ENCODE measurements at places on chromosomes 3 and 15. TPM values are rescaled to one million over a fixed set of nuclear protein-coding genes. Genes with fewer than 3 reads are reported as not detected.

Gene NUDT16
- total RNA-seq: 15.9 TPM

DNA sequence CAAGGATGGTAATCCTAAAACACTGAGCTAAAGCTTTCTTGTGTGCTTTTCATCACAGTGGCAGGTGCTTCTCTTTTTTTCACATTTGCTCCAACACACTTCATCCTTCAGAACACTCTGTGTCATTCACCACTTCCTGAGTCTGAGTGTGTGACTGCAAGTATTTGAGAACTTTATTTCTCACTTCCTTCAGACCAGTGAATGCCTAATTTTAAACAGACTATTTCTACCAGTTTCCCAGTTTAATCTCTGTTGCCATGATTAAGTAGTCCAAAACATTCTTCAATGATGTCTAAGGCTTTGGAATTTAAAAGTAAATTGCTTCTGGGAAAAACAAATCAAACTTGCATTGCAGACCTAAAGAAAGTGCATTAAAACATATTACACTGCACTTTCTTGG lies 541.2 kb downstream of the RBMS3 start:
- no peak for DNase-seq

DNA sequence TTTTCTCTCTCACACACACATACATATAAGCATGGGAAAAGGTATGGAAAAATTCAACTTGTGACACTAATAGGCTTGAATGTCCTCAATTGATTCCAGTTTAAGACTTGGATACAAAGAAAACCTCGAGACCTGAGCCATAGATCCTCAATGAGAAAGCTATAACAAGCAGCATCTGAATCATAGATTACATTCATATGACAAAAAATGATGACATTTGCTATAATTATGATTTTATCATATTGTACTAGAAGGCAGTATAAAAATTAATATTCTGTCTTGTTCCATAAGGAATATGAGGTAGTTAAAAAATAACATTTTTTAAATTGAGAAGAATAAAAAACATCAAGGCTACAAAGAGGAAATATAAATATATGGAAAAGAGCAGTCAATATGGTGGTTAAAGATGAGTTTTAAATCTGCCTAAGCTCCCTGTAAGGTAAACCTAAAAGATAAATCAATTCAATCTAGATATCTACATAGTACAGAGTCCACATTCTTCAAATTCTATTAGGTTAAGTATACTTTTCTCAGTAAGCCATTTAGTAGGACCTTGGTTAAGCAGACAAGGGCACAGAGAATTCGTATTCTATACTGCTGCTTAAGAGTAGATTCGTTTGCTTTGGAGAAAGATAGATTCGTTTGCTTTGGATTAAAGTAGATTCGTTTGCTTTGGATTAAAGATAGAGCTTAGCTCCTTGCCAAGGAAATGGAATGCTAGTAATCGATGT lies 175.7 kb downstream of the STAG1 start:
- DNase-seq: no peak

- no peak for DNase-seq
Observed at GRCh38 chr3:53218131-53218530, 37.7 kb downstream of the TKT start.

DNA sequence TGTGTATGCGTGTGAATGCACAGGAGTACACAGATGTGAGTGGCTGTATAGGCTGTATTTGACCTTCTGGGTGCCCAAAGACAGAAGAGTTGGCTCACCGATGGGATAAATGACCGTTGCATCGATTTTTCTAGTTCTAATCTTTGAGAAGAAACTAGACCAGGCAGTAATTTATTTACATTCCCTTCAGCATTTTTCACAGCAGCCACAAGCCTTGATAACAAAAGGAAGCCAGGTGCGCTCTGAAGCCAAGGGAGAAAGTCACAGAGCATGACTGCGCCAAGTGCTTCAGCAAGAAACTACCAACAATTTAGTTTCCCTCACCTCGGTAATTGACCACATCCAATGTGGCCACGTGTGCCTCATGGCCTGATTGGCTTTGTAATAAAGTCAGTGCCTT lies 5.9 kb upstream of the FAM3D start:
- no peak for DNase-seq

DNA sequence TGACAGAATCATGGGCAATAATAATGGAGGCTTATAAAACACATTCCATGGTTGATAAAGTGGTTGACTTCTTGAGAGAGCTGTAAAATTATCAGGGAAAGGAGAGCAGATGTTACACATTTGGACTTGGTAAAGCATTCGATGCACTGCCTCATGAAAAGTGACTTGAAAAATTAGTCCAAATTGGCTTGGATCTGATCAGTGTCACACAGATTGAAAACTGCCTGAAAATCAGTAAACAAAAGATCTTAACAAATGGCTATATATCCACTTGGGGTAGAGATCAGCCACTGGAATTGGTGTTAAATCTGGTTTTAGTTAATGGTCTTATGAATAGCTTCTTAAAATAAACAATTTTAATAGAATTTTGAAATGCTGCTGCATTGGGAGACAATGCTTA lies 20.3 kb downstream of the SHOX2 start:
- no peak for DNase-seq

GRCh38 chr15:72307026-72307425 lies 12.9 kb downstream of the CELF6 start:
- DNase-seq: no peak

- DNase-seq: no peak
Observed at GRCh38 chr3:85208650-85209049, 249.9 kb downstream of the CADM2 start.

DNA sequence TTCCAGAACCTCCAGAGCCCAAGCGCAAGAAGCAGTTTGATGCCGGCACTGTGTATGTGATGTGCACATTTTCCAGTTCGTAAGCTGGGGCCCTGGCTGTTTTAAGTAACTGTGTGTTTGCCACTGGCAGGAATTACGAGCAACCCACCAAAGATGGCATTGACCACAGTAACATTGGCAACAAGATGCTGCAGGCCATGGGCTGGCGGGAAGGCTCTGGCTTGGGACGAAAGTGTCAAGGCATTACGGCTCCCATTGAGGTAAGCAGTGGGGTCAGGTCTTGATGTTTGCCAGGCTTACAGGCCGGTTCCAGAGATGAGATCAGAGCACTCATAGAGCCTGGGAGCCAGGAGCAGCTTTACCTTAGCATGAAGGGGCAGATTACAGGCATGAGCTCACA lies 28.4 kb downstream of the RBM5 start:
- no peak for DNase-seq

GRCh38 chr15:70170096-70170699 lies 72.5 kb upstream of the TLE3 start:
- no peak for DNase-seq

GRCh38 chr15:95280711-95281110 lies 1049.3 kb downstream of the MCTP2 start:
- DNase-seq: no peak

DNA sequence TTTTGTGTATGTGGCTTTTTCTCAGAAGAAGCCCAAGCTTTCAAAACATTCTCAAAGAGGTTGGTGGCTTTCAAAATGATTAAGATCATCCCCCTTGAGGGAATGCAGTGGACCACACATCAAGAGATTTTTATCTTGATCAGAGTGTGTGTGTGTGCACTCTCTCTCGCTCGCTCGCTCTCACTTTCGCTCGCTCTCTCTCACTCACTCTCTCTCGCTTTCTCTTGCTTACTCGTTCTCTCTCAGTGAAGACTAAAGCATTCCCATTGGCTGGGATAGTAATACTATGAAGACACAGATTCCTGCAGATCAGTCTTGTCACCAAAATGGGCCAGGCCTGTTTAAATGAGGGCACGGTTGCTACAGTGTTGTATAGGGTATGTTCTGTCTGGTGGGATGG lies 365.7 kb downstream of the EDEM1 start:
- DNase-seq: no peak

DNA sequence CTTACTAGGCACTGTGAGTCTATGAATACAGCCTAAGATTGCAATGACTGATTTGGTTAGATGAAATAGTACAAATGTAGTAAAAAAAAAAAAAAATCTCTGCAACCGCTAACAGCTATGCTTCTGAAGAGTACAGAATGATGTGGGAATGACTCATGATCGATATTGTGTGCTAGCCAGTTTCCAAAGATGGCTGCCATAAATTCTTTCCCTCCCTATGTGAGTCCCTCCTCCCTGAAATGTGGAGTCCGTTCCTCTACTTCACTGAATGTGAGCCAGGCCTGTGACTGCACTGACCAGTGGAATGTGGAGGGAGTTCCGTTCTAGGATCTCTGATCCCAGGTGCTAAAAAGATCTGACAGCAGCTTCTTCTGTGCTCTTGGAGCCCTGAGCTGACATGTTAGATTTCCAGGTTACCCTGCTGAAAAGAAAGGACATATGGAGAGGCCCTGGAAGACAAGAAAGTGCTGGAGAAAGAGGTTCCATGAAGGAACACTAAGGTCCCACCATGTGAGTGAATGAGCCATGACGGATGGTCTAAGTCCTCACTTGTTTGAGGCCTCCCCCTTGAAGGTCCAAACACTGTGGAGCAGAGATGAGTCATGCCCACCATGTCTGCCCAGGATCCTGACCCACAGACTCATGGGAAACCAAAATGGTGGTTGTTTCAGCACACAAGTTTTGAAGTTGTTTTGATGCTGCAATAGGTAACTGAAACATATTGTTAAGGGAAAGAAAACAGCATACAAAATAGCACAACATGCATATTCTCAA lies 46.3 kb downstream of the DGKG start:
- no peak for DNase-seq

- no peak for DNase-seq
Observed at GRCh38 chr3:30393079-30393478, 213.3 kb upstream of the TGFBR2 start.

DNA sequence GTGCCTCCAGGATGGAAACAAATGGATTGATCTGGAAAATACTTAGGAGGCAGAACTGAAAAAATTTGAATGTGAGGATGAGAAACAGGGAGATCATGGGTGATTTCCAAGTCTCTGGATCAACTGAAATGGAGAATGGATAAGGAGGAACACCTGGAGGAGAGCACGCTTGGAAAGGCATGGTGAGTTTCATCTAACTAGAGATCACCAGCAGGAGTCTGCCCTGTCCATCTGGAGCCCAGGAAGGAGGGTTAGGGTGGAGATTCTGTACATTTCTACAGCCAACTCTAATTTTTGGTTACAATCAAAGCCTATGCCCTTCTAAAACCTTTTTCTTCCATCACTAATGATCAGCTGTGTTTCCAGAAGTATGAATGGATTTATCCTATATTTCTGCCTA lies 995.9 kb upstream of the CFAP20DC start:
- DNase-seq: no peak

Gene SOX14
- not detected for total RNA-seq

GRCh38 chr3:105364128-105364527 lies 2.6 kb upstream of the ALCAM start:
- DNase-seq: no peak

DNA sequence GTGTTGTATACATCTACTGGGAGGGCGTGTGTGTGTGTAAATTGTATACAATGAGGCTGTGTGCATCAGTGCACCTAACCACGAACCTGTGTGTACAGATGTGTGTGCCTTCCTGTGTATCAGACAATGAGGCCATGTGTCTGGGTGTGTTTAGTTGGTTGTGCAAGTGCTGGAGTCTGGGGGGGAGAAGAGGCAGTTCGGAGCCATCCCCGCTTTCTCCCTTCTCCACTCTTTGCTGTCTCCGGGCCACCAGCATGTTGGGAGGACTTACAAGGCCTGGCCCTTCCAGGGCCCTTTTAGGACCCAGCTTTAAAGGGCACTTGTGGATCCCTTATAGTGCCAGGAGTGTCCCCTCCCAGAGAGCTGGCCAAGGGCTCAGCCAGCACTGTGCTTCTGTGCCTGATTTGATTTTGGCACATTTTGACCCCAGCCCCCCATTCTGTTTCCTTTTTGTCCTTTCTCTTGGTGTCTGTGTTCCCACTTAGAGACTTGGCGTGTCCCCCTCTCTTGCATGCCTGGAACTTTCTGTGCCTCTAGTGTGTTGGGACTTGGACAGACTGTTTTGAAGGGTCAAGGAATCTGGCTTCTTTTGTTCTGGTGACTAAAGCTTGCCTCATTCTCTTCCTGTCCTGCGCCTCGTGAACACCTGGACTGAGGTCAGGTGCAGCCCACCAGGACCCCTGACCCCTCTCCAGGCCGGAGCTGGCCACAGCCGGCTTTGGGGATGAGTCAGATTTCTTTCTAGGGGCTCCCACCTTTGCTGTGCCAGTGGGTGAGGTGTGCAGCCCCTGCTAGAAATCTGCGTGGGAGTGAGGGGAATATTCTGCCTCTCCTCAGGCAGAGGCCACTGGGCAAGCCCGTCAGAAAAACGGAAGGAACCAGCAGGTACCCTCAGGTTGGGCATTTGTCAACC lies 1.5 kb downstream of the CTDSPL start:
- no peak for DNase-seq

DNA sequence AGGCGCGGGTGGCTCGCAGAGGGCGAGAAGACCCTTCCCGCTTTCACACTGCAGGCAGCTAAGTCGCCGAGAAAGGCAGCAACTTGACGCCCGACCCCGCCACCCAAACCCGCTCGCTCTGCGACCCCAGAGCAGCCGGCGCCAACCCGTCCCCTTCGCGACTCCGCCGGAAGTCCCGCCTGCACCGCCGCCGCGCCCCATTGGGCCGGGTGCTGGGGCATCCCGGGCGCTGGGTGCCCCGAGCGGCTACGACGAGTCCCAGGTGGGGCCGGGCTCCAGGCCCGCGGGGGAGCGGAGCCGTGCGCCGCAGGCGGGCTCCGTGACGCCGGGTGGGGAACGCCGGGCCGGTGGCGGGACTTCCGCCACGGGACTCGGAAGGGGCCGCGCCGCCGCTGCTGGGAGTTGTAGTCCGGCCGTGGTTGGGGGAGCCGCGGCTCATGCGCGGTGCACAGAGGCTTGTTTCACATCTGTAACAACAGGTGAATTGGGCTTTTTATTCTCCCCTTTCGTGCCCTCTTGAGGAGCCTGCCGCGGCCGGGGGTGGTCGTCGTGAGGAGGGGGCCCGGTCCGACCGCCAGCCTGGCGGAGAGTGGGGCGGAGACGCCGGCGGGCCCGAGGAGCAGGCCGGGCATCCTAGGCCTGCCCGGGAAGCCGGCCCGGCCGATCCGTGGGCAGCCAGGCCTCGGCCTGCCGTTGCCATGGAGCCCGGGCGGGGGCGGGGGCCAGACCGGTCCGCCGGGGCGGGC lies at the start of gene DHX30:
TSS of gene DHX30 (plus strand) at position 405 of the 746 bp plus-strand sequence. CDS start 7,546 bp downstream, outside the sequence.
- peak; percentile 85 for DNase-seq

- no peak for DNase-seq
Observed at GRCh38 chr15:83105440-83105839, 2.0 kb upstream of the TM6SF1 start.

DNA sequence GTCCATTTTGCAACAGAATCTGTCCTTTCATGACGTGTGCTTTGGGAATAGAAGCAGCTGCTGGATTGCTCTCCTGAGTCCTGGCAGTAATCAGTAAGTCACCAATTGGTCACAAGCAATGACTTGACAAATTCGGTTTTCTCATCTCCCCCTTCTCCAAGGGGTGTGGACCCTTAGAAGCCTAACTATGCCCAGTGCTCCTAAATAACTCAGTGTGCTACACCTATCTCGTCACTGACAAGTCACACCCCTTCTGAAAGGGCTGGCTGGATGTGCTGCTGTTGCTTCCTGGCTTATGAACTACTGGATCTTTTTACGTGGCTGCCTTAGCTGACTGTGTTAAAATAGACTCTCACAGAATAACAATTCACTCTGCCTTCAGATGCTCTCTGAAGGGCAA lies 1351.5 kb downstream of the ZPLD1 start:
- no peak for DNase-seq

- no peak for DNase-seq
Observed at GRCh38 chr15:58086491-58086890, 21.0 kb upstream of the ALDH1A2 start.

Gene MEF2A
- 46.5 TPM for total RNA-seq

Gene TNFAIP8L3
- 1.9 TPM for total RNA-seq
